Smooth muscle cell of the brain vasculature (primary cell): ENCODE measurements at places on chromosomes 5 and 9.

DNA sequence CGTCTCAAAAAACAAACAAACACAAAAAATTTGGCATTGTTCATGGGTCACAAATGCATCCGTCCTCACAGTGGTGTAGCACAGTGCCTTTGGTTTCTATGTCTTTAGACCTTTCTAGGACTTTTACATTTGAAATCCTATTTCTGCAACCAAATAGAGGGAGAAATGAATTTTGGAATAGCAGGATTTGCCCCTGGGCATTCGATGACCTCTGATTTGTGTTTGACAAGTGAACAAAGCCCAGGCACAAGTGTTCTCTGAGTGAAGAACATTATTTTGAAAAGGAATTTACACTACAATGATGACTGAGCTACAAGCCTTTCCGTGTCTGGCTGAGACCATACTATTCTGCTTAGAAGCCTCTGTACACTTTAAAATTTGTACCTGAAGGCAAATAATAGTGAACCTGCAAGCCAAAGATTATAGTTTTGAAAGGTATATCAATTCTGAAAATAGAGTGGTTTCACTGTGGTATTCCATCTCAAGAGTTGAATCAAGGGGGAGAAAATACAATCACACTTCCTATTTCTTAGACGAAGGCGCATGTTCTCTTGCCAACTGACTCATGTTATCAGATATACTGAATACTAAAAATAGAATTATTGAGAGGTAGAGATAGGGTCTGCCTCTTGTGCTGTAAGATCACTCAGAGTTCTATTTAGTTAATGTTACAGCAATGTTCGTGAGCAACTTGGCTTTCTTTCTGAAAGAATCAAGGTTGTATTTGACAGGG lies 297.6 kb downstream of the KDM4C start:
- DNase-seq, result no peak

DNA sequence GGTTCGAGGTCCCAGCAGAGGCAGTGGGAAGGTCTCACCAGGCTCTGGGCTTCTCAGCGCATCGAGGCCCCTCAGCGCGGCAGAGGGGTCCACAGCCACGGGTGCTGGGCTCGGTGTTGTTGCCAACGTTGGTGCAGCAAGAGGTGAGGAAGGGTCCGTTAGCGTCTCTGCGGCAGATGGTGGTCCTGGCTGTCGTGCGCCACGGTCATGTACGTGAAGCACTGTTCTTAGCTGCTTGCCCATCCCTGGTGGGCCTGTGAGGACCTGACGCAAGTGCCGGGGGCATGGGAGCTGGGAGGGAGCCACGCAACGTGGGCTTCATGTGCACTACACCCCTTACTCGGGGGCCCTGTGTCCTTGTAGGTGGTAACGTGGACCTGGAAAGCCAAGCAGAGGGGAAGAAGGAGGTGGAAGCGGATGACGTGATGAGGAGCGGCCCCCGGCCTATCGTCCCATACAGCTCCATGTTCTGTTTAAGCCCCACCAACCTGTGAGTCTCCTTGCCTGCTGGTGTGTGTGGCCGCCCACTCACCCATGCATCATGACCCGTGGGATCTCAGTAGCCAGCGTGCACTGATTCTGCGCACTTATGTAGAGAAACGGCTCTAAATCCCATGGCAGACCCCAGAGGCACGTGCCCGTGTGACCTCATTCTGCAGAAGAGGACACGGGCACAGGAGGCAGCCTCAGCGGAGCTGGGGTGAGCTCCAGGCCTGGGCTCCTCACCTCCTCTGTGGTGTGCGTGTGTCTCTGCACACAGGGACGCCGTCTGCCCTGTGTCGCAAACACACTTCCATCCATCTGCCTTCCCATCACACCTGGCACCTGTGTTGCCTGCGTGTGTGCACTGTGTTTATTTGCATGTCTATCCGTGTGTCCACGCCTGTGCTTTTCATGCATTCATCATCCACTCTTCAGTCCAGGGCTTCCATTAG lies 166.1 kb downstream of the CACNA1B start:
- no peak for DNase-seq

- no peak for DNase-seq
Measured at GRCh38 chr9:133260334-133261102, 14.5 kb downstream of the ABO start.

DNA sequence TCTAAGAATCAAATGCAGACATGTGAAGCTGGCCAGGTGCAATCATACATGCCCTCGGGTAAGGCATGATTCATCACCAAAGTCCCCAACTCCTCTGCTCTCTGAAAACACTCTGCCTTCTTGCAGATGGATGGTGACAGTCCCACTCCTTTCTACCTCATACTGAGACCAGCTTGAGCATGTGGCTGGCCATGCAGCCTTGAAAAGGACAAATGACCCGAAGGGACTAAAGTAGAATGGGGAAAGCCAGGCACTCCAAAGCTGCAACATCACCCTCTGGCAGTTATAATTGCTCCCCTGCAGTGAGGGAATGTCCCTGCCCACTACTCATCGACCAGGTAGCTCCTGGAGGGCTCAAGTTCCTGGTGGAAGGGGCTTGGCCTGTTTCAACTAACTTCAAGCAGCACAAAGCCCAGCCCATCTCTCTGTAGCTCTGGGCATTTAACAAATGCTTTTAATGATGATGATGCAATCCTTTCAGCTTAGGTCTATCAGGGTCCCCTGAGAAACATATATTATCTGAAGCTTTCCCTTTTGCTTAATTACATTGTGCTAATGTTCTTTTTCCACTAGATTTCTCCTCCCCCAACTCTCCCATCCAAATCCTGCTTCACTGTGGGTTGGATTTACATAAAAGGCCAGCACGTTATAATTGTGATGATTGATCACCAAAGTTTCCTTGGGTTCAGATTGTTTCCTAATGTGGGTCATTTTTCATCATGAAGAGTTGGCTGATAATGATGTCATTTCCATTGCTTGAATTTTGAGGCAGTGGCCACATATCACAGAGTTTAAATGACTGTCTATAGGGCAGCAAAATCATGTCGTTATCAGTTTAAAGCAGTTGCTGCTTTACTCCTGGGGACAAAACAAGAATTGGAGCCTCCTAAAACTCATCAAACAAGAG lies 436.5 kb upstream of the SLC30A5 start:
- no peak for DNase-seq

DNA sequence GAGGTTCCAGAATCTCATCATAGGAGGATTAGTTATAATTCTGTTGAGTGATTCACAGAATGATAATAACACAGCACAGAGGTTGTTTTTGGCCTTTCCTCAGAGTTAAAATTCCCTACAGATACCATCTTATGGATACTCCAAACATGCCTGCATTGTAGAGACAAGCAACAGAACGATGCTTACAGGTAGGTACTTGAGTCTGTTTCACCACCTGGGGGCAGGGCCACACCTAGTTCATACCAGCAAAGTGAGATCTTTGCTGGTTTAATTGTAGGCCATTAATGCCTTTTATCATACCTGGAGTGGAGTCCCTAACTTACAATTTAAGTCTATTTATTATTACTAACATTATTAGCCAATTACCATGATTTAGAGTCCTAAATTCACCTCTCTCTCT lies 416.5 kb upstream of the TLE4 start:
- no peak for DNase-seq

DNA sequence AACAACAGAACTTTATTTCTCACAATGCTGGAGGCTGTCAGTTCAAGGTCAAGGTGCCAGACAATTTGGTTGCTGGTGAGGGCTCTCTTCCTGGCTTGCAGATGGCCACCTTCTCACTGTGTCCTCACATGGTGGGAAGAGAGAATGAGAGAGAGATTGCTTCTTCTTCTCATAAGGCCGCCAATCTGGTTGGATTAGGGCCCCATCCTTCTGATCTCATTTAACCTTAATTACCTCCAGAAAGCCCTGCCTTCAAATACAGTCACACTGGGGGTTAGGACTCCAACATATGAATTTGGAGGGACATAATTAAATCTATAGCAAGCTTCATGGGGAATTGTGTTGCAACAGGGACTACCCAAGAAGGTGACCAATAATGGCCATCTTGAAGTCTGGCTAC lies 110.2 kb downstream of the LHX2 start:
- DNase-seq, result no peak

- no peak for DNase-seq
Measured at GRCh38 chr5:5617024-5617423, 194.5 kb downstream of the ICE1 start.

DNA sequence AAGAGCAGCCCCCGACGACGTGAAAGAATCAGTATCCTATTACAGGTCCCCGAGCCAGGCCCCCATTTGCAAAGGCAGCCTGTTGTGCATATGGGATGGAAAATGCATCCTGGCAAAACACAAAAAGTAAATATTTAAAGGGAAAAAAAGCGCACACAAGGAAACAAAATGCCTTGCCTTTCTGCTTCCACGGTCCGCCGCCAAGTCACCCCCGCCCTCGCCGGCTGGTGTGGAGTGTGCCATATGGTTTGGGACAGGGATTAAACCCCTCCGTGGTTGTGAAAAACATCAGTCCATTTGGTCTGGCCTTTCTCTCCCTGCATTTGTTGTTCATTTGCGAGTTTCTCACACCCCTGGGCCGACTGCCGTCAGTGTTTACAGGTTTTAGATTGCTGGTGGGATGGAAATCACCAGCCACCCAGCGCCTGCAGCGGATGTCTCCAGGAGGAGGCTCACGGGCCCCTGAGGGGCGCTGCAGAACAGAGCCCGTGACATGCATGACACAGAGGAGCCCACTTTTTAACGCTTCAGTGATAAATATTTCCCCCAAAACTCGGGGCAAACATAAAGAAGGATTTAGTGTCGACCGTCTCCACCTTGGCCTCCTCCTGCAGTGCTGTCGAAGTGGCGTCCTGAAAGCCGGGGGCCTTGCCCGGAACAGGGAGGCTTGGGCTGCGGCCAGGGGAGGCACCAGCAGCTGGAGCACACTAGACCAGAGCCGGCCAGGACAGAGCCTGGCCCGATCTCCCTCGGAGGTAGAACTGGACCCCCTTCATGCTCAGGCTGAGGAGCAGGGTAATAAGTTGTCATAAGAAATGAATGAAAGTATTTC lies 161.5 kb downstream of the HSD17B3 start:
- DNase-seq, result no peak

DNA sequence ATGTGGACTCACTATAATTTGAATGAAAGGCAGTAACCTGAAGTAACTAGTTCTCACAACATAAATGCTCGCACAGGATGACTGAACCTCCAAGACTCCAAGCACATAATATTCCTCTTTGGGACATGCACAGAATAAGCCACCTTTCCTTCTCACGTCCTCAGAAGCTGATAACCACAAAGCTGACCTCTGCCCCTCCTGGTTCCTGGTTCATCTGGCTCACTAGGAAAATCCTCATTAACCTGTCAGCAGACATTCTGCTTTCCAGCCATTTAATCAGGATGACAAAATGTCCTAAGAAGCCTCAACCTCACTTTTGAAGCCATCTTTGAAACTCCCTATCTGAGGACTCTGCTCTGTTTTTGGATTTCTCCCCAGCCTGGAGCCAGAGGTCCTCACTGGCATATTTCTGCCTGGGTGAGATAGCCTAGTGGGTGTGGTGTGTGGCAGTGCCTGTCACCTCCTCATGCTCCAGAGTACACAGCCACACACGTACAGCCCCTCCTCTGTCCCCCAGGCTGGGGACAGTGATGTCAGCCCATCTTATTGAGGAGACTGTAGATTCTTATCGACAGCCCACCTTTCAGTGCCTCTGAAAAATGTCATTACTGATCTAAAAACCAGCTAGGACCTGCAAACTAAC lies 10.3 kb downstream of the ANKH start:
- no peak for DNase-seq

GRCh38 chr5:170353011-170353761 lies 36.0 kb downstream of the KCNMB1 start:
- no peak for DNase-seq

GRCh38 chr9:104836235-104836634 lies 72.3 kb downstream of the NIPSNAP3B start:
- DNase-seq, result no peak

GRCh38 chr5:118220556-118221195 lies 767.7 kb downstream of the DTWD2 start:
- DNase-seq, result no peak

- no peak for DNase-seq
Measured at GRCh38 chr5:159768243-159768642, 148.0 kb upstream of the ADRA1B start.

DNA sequence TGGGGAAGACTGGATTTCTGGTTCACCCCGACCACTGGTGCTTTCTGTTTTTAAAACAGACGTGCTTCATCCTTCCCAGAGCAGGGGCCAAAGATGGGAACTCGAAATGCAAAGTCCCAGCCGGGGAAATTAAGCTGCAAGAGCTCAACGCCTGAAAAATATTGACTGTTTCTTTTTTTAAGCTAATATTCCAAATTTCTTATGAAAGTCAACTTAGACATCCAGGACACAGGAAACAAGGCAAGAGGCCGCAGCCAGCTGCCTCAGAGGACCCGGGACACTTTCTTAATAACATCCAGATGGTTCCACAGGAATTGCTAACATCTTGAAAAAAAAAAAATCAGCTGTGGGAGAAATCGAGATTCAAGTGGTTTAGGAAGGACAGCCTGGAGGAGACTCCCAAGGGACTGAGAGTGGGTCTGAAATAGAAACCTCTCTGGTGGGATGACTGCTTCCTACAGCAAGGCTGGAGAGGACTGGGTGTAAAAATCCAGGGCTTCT lies 144.9 kb downstream of the FGF1 start:
- peak; percentile 65 for DNase-seq

GRCh38 chr5:164753434-164753833 lies 1248.0 kb downstream of the MAT2B start:
- DNase-seq, result no peak

DNA sequence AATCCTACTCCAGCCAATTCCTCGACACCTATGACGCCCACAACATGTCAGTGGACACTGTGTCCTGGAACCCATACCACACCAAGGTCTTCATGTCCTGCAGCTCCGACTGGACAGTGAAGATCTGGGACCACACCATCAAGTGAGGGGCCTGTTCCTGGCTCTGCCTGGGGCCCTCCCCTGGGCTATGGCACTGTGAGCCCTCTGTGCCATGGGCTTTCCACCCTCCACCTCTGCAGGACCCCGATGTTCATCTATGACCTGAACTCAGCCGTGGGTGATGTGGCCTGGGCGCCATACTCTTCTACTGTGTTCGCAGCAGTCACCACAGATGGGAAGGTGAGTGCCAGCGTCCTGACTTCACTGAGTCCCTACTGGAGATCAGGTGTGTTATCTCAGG lies 8.4 kb downstream of the ENHO start:
- no peak for DNase-seq
